ENCODE measurements at places on chromosomes 4 and X. TPM values are rescaled to one million over a fixed set of nuclear protein-coding genes. Genes with fewer than 3 reads are reported as not detected.

The SMPX gene
- not detected for total RNA-seq

DNA sequence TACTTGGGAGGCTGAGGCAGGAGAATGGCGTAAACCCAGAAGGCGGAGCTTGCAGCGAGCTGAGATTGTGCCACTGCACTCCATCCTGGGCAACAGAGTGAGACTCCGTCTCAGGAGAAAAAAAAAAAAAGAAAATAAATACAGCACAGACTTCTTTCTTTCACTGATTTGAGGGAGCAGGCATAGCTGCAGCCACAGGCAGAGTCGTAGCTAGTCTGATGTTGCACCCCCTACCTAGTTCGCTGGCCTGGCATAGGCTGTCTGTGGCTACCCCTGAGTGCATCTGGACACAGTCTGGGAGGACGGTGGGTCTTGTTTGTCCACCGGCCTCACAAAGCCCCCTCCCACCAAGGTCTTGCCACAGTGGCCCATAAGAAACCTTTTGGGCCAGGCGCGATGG is 21.4 kb downstream of the IL3RA start:
- DNase-seq, result no peak

DNA sequence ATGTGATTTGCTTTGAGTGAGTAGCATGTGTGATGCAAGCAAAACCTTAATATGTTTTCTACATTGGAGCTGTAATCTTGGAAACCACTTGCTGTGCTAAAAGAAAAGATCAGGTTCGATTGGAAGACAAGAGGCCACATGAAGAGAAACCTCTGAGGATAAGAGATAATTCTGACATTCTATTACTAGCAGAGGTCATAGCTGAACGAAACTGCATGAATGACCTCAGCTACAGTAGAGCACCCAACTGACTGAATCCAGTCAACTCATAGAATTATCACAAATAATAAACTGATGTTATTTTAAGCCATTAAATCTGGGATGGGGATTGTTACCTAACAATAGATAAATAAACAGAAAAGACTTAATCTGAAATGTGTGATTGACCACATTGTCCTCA is 147.1 kb downstream of the CAMK2D start:
- DNase-seq, result no peak

- no peak for DNase-seq
Observed at GRCh38 chrX:95718746-95719145, 965.9 kb upstream of the DIAPH2 start.

DNA sequence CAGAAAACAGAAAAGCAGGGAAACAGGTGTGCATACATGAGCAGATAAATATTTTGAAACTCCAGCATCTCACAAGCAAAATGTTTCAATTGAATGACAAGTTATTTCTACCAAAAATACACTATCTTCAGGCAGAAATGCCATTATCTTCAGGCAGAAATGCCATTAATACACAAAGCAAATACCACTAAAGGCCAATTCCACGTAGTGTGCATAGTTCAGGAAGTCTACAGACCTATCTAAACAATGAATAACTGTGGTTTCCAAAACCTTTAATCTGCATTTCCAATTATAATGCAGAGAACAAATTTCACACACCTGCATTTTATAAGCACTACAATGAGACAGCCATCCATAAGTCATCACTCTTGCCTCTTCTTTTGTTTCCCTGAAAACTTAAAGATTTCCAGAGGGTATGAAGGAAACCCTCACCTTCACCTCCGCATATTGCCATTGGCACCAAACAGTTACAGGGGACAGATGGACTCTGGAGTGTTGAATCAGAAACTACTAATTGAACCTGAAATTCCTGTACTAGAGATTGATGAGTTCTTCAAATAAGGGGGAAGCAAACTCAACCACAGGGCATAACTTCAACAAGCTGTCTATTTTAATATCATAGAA is 179.0 kb downstream of the PDGFC start:
- peak; percentile 26 for DNase-seq

DNA sequence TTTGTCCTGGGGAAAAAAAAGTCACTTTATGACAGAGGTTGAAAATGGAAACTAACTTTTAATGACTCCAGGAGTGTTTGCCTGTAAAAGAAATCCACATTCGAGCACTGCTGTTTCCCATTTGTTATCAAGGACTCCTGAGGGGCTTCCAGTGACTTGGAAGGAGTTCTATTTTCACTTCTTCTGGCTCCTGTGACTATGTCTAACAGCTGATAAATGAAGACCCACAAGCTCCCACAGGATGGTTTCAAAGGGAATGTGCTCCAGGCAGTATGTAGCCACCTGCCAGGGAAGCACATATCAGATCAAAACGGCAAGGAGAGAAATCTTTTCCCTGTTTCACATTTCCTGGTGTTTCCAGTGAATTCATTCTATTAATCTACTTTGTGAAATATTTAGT is 159.8 kb upstream of the FAM241A start:
- DNase-seq, result no peak

- no peak for DNase-seq
Observed at GRCh38 chr4:153119626-153120025, 84.6 kb upstream of the TRIM2 start.

- DNase-seq, result no peak
Observed at GRCh38 chr4:99853999-99854398, 37.4 kb downstream of the DAPP1 start.

DNA sequence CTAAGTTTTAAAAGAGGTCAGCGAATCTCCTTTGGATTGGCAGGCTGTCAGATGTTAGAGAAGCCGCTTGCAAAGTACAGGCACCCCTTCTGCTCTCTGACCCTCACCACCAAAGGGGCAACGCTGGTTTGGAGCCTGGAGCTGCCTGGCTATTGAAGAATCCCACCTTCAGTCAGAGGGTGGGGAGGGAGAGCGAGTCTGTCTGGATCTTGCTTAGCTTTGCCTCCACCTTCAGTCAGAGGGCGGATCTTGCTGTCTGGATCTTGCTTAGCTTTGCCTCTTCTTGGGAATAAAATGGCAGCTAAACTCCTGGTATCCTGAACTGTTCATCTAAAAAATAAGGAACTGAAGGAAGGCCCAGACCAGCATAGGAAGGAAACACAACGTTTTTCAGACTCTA is 7.3 kb downstream of the CCDC110 start:
- DNase-seq, result no peak

- no peak for DNase-seq
Observed at GRCh38 chrX:45472968-45473367, 272.3 kb upstream of the DIPK2B start.

The RHOXF1 gene
- not detected for total RNA-seq
